Fibroblast of skin of back (primary cell): ENCODE measurements at places on chromosomes 6 and 20.

DNA sequence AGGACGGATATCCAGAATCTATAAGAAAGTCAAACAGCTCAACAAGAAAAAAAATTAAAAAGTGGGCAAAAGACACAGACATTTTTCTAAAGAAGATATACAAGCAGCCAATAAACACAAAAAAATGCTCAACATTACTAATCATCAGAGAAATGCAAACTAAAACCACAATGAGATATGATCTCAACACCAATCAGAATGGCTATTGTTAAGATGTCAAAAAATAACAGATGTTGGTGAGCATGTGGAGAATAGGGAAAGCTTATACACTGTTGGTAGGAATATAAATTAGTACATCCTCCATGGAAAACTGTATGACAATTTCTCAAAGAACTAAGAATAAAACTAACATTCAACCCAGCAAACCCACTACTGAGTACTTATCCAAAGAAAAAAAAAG lies 23.3 kb upstream of the OSTM1 start:
- no peak for DNase-seq

- DNase-seq, result no peak
Observed at GRCh38 chr6:20716865-20717264, 182.6 kb downstream of the CDKAL1 start.

GRCh38 chr6:76275746-76276145 lies 203.3 kb upstream of the IMPG1 start:
- DNase-seq, result no peak

DNA sequence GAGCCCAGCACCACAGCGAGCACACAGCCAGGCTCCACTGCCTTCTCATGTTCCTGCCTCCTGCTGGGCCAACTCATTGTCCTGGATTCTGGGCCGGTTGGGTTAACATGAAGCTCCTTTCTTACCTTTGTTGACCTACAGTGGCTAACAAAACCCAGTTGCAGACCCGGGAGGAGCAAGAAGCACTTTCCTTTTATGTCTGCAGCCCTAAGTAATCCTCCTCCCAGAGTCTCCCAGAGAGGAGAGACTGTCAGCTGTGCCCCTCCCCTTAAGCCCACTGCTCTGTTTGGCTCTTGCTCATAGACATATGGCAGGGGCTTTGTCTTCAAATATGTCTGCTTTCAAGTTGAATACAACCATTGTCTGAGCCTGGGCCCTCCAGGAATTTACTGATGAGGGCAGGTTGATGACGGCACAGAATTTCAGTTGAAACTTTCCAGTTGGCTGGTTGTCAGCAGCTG lies 55.2 kb downstream of the PSMB1 start:
- DNase-seq, result peak; percentile 11

GRCh38 chr6:127634178-127634577 lies 57.2 kb downstream of the C6orf58 start:
- DNase-seq, result no peak

- DNase-seq, result no peak
Observed at GRCh38 chr6:1595271-1596087, 14.2 kb upstream of the FOXC1 start.
